ENCODE measurements at places on chromosomes 11 and 22.

DNA sequence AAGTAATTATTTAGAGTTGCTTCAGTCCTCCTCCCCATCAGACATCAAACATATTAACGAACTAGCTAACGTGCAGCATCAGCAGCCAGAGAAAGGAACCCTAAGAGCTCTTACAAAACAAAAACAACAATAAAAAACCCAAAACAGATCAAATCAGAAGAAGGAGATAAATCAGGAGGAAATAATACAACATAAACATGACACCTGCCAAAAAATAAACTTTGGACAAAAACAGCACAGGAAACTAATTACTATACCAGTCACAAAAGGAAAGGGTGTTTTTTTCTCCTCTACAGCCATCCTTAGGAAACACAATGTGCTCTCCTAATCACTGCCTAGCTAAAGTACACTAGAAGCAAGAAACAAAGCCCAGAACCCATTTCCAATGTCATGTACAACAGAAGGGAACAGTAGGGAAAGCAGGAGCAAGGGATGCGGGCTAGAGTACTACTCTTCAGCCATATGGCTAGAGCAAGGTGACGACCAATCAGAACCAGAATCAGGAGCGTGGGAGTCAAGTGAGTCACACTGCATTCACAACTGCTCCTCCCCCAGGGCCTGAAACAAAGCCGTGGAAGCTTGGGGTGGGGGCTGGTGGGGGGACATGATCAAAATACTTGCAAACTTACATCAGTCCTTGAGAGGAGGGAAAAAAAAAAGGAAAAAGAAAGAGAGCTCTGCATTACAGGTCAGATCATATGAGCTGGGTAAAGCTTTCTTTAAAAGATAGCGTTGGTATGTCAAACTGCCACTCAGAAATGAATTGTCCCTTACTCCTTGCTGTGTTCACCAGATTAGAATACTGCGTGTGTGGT, 60.4 kb downstream of the LARGE2 start:
- H3K27ac ChIP-seq = peak overlapping the region; percentile 45
- peaks cover 19% of the 10 kb centered on the region for H3K4me1 ChIP-seq
- 0 out of 2 replicates have a peak, but pooled peaks cover 6% of the 10 kb centered on the region for H3K36me3 ChIP-seq
- peak; percentile 38 for DNase-seq
- no peaks in the 10 kb centered on the region for H3K27me3 ChIP-seq

DNA sequence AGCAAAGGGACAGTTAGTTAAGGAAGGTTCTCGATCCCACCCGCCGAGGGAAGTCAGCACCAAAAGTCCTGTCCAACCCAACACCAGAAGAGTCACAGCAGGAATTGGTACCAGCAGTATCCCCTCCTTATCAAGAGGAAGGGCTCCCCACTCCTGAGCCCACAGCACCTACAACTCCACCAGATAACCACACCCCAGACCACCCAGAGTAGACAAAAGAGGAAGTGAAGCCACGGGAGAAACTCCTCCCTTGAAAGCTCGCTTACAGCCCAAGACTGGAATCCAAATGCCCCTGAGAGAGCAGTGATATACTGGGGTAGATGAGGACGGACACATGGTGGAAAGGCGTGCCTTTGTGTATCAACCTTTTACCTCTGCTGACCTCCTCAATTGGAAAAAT, 7.3 kb upstream of the CD5 start:
- no peak overlapping the region for H3K4me3 ChIP-seq
- H3K27ac ChIP-seq = no peak overlapping the region
- H3K4me1 ChIP-seq = no peaks in the 10 kb centered on the region
- DNase-seq = no peak
- no peaks in the 10 kb centered on the region for H3K36me3 ChIP-seq

- peaks cover 19% of the 10 kb centered on the region for H3K36me3 ChIP-seq
- peaks cover 10% of the 10 kb centered on the region for H3K27me3 ChIP-seq
- no peak overlapping the region for H3K4me3 ChIP-seq
- no peak for DNase-seq
These were observed 6.5 kb downstream of the HMBS start for GRCh38 chr11:119091178-119091577.

DNA sequence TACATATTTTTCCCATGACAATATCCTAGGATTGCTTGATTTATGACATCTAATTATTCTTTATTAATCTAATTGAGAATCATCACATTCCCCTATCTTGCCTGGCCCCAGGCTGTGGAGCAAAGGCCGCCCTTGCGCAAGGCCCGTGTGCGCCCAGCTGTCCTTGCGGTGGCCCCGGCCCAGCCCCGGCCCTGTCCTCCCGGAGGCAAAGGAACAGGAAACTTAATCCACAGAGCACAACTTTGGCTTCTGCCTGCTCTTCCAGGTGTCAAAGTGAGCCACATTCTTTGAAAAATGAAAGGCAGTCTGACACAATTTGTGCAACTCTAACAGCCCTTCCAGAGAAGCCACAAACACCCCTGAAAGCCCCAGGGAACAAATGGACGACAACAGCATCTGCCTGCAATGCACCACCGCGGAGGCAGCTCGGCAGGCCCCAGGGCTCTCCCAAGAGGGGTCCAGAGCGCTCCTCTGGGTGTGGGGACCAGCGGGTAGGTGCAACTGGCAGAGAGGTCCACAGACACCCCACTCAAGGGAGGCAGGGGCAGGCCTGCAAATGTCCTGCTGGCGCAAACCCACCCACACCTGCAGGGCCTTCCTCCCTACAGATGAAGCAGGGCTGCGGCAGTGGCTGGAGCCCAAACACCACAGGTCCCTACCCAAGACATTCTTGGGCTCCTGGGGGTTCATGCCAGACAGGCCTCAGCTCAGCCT, 30.3 kb downstream of the GNB1L start:
- no peak for DNase-seq
- no peaks in the 10 kb centered on the region for H3K36me3 ChIP-seq
- H3K27ac ChIP-seq = no peak overlapping the region
- H3K4me1 ChIP-seq = no peaks in the 10 kb centered on the region
- peaks cover 2% of the 10 kb centered on the region for H3K27me3 ChIP-seq

DNA sequence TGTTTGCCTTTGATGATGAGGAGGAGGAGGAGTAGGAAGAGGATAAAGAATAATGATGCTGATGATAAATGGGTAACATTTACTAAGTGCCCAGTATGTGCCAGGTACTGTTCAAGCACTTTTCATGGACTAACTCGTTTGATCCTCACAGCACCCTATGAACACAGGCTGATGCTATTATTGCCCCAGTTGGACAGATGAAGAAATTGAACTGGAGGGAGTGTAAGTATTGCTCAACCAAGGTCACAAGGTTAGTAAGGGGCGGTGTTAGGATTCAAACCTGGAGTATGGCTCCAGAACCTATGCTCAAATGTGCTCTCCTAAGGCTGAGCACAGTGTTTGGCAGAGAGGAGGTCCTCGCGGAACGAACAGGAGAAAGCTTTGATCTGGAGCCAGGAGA, 78.6 kb downstream of the SYN3 start:
- no peak overlapping the region for H3K27ac ChIP-seq
- H3K4me1 ChIP-seq = no peaks in the 10 kb centered on the region
- DNase-seq = no peak
- H3K4me3 ChIP-seq = no peak overlapping the region
- peaks cover 40% of the 10 kb centered on the region for H3K27me3 ChIP-seq

- peak overlapping the region; percentile 4 for H3K27ac ChIP-seq
- peaks cover 30% of the 10 kb centered on the region for H3K4me1 ChIP-seq
- DNase-seq = peak; percentile 24
- no peaks in the 10 kb centered on the region for H3K36me3 ChIP-seq
These were observed 532.2 kb upstream of the CCDC90B start for GRCh38 chr11:83818349-83818748.

GRCh38 chr11:12193515-12194336, 83.3 kb downstream of the MICAL2 start:
- no peak overlapping the region for H3K4me3 ChIP-seq
- peaks cover 55% of the 10 kb centered on the region for H3K36me3 ChIP-seq
- peaks cover 83% of the 10 kb centered on the region for H3K4me1 ChIP-seq
- DNase-seq = no peak
- no peaks in the 10 kb centered on the region for H3K27me3 ChIP-seq

DNA sequence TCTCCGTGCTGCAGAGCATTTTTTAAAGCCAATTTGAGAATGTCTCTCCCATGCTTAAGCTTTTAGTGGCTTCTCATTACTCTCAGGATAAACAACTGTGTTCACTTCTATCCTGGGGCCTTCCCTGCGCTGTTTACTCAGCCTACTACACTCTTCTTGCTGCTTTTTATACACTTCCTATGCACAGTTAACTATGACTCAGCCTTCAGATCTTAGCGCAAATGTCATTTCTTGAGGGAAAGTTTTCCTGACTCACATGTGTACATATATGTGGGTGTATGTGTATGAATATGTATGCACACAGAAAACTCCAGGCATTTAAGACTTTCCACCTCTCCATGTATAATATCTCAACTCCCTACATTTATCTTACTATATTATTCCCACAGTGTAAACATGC, 9.8 kb downstream of the THAP12 start:
- H3K4me1 ChIP-seq = peaks cover 59% of the 10 kb centered on the region
- no peaks in the 10 kb centered on the region for H3K27me3 ChIP-seq
- H3K4me3 ChIP-seq = peak overlapping the region; percentile 62

- no peak overlapping the region for H3K27ac ChIP-seq
- no peak overlapping the region for H3K4me3 ChIP-seq
- peaks cover 11% of the 10 kb centered on the region for H3K36me3 ChIP-seq
- no peaks in the 10 kb centered on the region for H3K27me3 ChIP-seq
- 0 out of 2 replicates have a peak, but pooled peaks cover 5% of the 10 kb centered on the region for H3K4me1 ChIP-seq
These were observed 56.1 kb downstream of the PIWIL4 start for GRCh38 chr11:94623120-94623735.

DNA sequence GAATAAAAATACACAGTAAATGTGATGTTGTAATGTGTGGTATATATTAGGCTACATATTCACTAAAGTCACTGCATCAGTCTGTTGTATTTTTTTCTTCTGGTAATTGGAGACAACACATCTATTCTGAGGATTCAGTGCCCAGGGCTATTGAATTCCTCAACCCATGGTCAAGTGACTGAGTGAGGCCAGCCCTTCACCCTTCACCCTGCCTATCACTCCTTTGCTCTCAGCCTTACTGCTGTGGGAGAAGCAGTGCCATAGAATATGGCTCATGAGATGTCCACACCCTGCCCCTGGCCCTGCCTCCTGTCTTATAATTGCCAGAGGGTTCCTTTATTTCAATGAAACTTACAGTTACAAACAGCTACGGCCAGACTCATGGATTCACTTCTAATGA, 295.6 kb downstream of the NTM start:
- peak overlapping the region; percentile 67 for H3K27ac ChIP-seq
- H3K27me3 ChIP-seq = peaks cover 1% of the 10 kb centered on the region
- DNase-seq = peak; percentile 62
- H3K4me3 ChIP-seq = peak overlapping the region; percentile 44

DNA sequence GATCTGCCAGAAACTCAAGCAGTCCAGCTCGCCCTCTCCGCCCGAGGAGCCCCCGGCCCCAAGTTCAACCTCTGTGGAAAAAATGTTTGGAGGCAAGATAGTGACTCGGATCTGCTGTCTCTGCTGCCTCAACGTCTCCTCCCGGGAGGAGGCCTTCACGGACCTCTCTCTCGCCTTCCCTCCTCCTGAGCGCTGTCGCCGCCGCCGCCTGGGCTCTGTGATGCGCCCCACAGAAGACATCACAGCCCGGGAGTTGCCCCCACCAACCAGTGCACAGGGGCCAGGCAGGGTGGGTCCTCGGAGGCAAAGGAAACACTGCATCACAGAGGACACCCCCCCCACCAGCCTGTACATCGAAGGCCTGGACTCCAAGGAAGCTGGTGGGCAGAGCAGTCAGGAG, 20.8 kb downstream of the USP35 start:
- DNase-seq = no peak
- 0 out of 2 replicates have a peak, but pooled peaks cover 2% of the 10 kb centered on the region for H3K27me3 ChIP-seq
- H3K4me3 ChIP-seq = no peak overlapping the region
- peaks cover 27% of the 10 kb centered on the region for H3K36me3 ChIP-seq

DNA sequence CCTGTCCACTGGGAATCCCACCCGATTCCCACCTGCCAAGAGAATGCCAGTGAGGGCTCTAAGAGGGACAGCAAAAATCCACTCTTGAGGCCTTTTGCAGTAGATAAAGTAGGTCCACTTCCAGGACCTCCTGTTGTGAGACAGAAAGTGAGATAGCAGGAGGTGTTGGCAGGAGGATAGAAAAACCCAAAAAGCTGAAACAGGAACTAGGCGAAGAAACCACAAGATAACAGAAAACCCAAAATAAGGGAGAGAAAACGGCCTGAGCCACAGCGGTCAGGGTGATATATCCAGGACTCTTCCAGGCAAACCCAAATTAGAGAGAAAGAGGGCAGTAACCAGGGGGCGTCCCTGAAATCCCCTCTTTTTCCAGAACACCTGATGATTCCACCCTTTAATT, 79.7 kb upstream of the LINC01488 start:
- DNase-seq = no peak

DNA sequence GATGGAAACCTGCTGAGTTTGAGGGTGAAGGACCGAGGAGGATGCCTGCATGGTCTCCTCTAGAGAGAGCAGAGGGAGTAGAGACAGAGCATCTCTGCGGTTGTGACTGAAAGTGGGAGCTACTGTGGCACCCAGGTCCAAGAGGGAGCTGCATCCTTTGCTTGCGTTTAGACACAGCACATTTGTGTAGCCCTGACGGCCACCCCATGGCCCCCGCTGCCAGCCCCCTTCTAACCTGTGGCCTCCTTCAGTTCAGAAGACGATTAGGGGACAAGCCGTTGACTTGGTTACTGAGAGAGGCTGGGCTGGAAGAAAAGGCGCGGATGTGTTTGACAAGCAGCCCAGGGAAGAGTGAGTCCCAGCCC, 690.9 kb downstream of the BRD1 start:
- no peaks in the 10 kb centered on the region for H3K4me1 ChIP-seq
- no peak for DNase-seq
- no peak overlapping the region for H3K4me3 ChIP-seq
- no peak overlapping the region for H3K27ac ChIP-seq
- H3K27me3 ChIP-seq = peaks cover 5% of the 10 kb centered on the region

Measured in HFFc6 (cell line).